Stimulated activated CD4-positive, alpha-beta T cell treated with anti-CD3 and anti-CD28 coated beads, Interleukin-1b, Interleukin-23, amount 100 ng/mL, for 24 hours (primary cell): ENCODE measurements at places on chromosomes 5 and 9.

DNA sequence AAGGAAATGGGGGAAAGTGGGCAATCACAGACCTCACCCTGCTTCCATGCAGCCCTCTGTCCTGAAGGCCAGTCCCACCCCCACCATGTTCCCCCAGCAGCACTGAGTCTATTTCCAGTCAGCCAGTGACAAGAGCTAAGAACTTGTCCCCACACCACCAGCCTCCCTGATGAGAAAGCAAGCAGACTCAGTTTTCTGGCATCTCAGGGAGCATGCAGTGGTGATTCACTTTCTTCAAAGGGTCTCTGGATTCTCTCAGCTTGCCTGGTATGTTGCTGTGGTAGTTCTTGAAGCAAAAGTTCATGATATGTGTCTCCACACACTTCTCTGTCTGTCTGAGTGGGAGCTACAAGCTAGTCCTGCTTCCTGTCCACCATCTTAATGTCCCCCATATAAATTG is 799.9 kb upstream of the TYRP1 start:
- DNase-seq: no peak

DNA sequence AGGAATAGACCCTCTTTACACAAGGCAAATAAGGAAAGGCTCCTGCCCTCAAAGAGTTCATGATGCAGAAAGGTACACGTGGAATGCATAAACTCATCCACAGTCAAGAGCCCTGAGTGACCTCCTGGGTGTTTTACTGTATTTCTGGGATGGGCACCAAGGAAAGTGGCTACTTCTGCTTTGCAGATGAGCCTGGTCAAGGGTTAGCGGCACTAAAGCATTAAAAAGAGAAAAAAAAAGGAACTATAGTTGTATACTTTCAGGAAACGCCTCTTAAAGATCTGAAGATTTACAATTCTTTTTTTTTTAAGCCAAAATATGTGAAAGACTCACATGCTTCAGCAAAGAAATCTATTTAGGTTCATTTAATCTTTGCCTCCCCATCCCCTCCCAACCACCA is 366.2 kb upstream of the PDE4D start:
- DNase-seq: no peak

DNA sequence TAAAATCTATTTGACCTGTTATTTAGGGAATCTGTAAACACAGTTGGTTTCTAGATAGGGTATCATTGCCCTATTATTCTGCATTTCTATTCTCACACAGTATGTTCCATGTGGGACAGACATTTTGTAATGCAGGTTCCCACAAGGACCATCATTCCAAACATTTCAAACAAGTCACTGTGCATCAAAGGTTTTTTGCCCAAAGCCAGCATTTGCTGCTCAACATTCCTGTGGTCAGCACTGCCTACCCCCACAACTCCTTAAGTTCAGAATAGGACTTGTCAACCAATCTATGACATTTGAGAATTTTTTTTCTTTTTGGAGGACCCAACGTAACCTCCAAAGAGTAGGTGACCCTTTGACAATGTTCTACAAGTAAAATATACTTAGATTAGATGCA is 95.7 kb downstream of the LPAR1 start:
- DNase-seq: no peak

DNA sequence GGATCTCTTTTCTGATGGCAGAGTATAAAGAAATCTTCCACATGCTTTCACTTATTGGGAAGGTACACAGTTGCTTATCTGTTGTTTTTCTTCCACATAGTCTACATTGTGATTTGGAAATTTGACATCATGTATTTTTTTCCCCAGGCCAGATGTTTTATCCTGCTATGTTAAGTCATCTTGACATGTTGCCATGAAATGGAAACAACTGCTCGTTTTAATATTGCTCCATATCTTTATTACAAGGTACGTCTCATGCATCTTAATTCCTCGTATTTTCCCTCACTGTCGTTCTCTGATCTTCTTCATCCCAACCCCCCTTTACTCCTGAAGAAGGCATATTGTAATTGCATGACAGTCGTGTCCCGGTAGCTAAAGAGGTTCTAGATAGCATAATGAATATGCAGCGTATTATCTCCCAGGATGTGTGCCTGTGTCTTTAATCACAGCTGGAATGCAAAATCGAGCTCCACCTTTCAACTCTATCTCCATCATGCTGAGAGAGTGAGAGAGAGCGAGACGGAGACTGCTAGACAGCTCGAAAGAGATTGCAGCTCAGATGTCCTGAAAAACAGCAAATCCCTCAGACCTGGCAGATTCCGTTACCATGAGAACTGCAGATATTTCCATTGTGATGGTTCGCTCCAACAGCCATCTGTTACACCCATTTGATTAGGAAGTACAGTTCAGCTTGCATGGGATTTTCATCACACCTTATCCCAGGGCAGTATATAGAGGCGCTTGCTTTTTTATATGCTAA is 281.7 kb downstream of the TMEM38B start:
- no peak for DNase-seq

- no peak for DNase-seq
These were observed 199.0 kb downstream of the DTWD2 start for GRCh38 chr5:118789366-118789765.

- no peak for DNase-seq
These were observed 7.5 kb downstream of the SURF4 start for GRCh38 chr9:133368249-133368881.

DNA sequence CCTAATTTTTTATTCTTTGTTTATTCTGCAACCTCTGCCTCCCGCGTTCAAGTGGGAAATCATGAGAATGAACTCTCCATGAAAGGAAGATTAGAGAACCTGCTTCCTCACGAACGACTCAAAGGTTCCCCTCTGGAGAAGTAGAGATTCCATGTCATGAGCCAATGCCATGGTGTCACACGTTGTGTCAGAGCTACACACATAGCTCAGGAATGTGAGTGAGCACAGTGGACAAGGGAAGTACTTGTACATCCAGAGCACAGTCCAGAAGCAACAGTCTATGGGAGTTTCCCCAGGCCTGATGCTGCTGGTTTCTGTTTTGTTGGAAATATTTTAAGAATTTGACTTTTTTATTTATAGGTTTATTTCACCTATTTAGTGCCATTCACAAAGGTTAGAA is 26.8 kb upstream of the PPP2CA start:
- no peak for DNase-seq

GRCh38 chr5:180785121-180785781 is 17.4 kb downstream of the MGAT1 start:
- no peak for DNase-seq

DNA sequence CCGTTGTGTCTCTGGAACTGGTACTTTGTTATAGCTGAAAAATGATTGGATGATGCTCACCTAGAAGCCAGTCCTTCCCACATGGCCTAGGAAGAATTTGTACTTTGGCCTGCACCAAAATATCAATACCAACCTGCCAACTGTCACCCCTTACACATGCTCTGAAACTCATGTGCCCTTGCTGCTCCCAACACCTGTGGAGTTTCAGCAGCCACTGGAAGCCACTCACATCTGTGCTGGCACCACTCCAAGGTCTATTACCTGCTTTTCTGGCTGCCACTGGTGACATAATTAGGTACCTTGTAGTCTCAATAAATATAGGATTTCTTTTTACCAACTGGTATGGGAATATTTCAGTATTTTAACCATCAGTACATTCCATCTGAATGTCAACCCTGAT is 363.6 kb downstream of the SH3GL2 start:
- no peak for DNase-seq

GRCh38 chr5:157651623-157652376 is 438 bp downstream of the SOX30 start:
- DNase-seq: peak; percentile 67

- DNase-seq: no peak
These were observed 4.5 kb downstream of the EXOC3 start for GRCh38 chr5:447501-447900.

DNA sequence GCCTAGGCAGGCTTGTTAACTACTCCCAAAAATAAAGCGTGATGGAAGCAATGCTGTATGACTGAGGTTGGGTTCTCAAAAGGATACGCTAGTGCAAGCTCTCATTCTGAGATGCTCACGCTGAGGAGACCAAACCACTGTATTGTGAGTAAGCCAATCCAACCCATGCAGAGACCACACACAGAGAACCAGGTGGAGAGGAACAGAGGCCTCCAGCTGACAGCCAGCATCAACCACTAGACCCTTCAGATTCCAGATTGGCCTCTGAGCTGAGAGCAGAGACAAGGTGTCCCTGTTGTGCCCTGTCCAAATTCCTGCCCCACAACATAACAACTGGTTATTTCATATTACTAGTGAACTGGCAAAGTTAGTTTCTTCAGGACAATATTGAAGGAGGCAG is 4.5 kb downstream of the TSTD2 start:
- no peak for DNase-seq

DNA sequence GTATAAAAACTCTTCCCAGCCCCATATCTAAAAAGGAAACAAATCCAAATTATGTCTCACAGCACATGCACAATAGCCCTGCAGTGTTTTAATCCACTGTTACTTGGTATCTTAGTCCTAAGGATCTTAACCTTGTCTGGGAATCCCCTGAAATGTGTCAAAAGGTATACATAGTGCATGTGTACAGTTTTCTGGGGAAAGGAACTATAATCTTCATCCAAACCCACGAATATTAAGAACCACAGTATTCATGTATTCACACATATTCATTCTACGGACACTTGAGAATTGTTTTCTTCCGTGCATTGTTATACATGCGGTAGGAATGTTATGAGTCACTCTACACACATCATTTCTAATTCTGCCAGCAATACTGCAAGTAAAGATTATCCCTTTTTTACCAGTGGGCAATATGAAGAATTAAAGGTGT is 47.8 kb upstream of the SNX2 start:
- DNase-seq: no peak

GRCh38 chr5:143249851-143250250 is 153.6 kb downstream of the NR3C1 start:
- no peak for DNase-seq

- DNase-seq: no peak
These were observed 41.8 kb downstream of the RAPGEF1 start for GRCh38 chr9:131697908-131698617.

GRCh38 chr5:77449981-77450380 is 42.1 kb downstream of the WDR41 start:
- DNase-seq: no peak

DNA sequence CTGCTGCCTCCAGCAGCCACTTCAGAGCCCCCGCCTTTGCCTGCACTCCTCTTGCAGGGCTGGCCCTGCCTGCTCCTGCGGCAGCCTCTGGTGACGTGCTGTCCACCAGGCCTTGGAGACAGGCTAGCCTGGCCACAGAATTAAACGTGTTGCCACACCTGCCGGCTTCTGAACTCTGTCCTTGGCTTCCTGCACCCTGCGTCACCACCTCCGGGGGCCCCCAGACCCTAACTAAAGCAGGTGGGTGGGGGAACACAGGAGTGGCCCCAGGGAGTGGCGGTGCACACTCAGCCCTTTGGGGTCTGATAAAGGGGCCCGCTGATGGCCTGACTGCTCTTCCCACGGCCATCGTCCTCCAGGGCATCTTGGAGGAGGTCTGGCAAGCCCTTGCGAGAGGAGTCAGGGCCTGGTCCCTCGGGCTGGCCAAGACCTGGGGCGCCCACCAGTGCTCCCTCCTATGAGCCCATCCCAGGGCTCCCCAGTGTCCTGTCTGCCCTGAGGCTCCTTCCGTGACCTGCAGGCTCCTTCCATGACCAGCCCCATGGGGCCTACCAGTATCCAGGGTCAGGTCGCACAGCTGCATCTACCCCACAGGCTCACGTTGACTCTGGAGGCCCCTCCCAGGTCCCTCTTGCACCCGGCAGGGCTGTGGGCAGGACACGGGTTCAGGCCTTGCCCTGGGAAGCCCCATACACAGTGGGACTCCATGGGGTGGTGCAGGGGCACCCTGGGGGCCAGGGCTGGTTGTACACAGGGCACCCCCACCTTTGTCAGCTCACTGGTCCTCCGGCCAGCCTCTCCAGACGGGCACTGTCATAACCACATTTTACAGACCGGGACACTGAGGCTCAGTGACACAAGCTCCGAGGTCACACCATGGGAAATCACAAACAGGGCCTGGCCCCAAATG is 1.0 kb upstream of the MAMDC4 start:
- no peak for DNase-seq

DNA sequence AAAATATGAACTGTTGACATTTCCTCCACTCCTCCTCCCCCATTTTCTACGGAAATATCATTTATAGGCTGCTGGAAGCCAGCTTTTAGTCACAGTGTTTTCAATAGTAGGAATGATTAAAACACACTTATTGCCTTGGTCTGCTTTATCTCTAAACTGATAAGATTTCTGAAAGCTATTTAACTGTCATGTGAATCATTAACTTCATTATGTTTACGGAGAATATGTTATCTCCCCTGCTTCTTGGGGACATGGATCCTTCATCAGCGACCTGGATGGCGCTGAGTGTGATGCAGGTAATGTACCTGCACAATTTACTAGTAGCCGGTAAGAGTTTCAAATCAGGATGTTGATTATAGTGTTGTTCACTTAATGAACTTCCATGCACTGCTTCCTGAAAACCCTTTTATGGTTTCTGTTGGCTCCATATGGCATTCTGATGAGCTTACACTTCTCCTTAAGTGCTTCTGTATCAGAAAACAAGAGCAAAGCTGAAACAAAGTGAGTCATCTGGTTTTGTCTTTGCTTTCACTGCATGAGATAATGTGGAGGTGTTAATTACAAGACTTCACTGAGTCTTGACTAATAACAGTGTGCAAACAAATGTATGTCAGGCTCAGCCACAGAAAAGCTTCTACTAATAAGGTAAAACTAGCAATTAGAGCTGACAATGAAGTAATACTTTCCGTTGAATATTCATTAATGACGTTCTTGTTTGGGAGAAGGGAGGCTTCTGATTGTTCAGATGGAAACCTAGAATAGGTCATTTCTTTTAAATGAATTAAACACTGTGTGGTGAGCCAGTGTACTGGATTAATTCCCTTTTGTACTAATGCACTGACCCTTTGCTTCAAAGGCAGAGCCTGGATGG is 162.4 kb upstream of the ZNF608 start:
- no peak for DNase-seq

GRCh38 chr5:42855811-42856210 is 44.1 kb upstream of the SELENOP start:
- no peak for DNase-seq

- no peak for DNase-seq
These were observed 44.9 kb upstream of the STXBP1 start for GRCh38 chr9:127567035-127567729.

- no peak for DNase-seq
These were observed 307.3 kb upstream of the MPDZ start for GRCh38 chr9:13586587-13587374.

DNA sequence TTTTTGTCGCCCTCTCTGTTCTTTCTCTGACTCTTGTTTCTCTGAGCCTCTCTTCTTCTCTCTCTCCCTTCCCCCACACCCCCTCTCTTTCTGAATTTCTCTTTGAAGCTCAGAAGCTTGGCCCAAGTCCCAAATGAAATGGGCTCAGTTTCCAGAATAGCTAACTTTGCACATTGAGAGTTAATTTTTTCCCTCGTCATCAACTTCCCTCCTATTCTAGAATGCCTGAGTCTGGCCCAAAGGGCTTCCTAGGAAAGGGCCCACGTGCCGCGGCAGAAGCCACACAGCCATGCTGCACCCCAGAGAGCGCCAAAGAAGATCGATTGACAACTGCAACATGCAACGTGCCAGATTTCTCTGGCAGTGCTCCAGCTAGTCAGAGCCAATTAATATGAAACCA is 588.8 kb upstream of the KLF4 start:
- no peak for DNase-seq

- no peak for DNase-seq
These were observed 96.8 kb downstream of the INIP start for GRCh38 chr9:112621018-112621655.
